ENCODE measurements at places on chromosomes 3 and 15. TPM values are rescaled to one million over a fixed set of nuclear protein-coding genes. Genes with fewer than 3 reads are reported as not detected.

The CCDC39 gene
- under 0.01 TPM for total RNA-seq

The GTPBP8 gene
- total RNA-seq: 24.4 TPM

The ATG3 gene
- total RNA-seq: 58.6 TPM

- peaks cover 38% of the 10 kb centered on the region for H3K4me1 ChIP-seq
- H3K27ac ChIP-seq: peak overlapping the region; percentile 86
- H3K4me3 ChIP-seq: no peak overlapping the region
- no peaks in the 10 kb centered on the region for H3K27me3 ChIP-seq
These were observed 6.0 kb downstream of the CSPG4 start for GRCh38 chr15:75706682-75706954.

DNA sequence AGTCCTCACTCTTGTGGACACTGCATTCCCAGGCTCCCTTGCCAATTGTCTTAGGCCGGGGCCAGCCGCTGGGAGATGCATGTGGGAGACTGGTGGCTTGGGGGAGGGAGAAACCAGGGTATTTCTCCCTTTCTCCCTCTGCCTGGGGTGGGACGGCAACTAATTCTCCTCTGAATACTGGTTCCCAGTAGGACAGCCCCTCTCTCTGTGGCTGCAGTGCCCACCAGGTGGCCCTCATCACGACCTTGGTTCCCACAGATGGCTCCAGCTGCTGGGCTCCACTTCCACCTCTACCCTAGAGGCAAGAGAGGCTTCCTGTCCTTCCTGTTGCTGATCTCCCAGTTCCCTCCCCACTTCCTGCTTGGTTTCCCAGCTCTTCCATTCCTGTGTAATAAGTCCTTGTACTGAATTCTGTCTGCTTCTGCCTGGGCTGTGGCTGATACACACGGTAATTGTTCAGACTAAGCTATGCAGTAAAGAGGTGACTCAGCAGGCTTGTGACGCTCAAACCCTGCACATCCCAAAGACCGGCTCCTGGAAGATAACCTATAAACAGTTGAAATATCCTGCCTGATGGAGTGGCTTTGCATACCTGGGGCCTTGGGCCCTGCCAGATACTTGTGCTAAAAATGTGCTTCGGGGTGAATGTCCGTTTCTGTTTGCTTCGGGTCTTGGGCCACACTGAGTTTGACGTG lies 20.4 kb upstream of the COPG1 start:
- H3K36me3 ChIP-seq: no peaks in the 10 kb centered on the region
- DNase-seq: no peak
- H3K4me3 ChIP-seq: no peak overlapping the region
- H3K27me3 ChIP-seq: no peaks in the 10 kb centered on the region
- peak overlapping the region; percentile 45 for H3K27ac ChIP-seq
- peaks cover 45% of the 10 kb centered on the region for H3K4me1 ChIP-seq

DNA sequence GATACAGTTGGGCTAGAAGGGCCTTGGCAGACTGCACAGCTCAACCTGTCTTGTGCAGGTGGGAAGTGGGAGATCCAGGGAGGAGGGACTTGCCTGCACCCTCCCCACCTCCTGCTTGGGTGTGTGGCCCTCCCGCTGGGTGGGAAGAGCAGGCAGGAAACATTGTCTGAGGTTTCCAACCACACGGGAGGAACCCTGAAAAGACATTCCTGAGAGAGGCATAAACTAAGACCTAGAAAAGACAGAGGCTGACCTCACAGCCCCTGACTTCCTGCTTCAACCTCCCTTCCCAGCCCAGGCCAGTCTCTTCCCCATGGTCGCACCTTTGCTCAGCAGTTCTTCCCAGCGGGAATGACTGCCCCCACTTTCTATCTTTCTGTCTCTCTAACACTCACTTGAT lies 46.3 kb upstream of the INSYN1 start:
- H3K27me3 ChIP-seq: no peaks in the 10 kb centered on the region
- no peak overlapping the region for H3K27ac ChIP-seq
- H3K4me3 ChIP-seq: no peak overlapping the region
- H3K36me3 ChIP-seq: no peaks in the 10 kb centered on the region
- DNase-seq: no peak

Data from esophagus muscularis mucosa (tissue), 4 donors.